Effector CD4-positive, alpha-beta T cell (primary cell): ENCODE measurements at places on chromosomes 11 and 22.

DNA sequence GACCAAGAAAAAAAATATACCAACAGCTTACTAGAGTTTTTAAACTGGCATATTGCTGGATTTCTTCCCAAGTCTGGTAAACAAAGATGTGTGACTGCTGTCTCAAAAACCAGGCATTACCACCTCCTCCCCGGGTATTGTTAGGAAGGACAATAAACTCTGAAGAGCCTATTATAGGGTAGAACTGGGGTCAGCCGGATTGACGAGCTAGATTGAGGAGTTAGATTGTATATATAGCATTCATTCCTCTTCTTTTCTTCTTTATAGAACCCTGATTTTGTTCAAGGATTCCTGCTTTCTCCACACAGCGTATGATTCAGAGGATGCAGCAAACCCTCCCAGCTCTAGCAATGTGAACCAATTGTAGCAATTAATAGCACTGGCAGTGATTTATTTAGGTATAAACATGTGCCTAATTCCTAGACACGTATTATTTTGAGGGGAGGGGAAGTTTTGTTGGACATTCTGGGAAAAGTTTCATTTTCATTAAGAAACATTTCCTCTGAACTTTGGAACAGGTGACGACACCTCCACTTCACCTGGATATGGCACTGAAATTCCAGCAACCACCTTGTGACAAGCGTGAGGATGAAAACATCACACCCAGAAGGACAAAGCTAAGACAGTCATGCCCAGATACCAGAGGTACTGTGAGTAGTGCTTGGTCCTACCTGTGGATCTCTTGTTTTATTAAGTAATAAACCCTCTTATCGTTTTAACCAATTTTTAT lies 679.4 kb upstream of the KIRREL3 start:
- DNase-seq: no peak

GRCh38 chr11:130603335-130603906 lies 155.0 kb downstream of the ADAMTS15 start:
- DNase-seq: no peak

DNA sequence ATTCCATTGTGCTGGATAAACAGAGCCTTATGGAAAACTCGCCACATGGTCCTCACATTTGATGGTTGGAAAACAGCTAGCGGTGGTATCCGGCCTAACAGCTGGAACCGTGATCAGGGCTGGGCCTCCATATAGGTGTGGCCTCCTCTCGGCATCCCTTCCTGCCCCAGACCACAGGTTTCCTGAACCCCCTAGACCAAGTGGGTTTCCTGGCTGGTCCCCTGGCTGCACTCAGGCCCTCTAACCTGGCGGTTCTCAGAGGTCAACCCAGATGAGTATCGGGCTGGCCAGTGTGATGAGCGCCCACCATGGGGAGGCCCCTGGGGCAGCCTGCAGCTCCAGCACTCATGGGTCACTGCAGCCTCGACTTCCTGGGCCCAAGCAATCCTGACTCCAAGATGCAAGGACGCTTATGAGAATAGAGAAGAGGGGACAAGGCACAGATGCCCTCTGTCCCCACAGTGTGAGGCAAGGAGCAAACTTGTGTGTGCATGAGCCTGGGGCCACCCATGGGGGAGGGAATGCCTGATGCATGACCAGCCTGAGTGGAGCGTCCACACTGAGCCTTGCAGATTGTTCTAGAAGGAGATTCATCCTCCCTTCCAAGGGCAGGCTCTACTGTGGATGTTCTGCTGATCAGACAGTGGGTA lies 53.4 kb upstream of the WNT7B start:
- no peak for DNase-seq

GRCh38 chr11:66466225-66467033 lies at the start of gene PELI3:
Gene PELI3, plus strand, starts transcription at chr11:66466905. Its CDS starts 1,224 bp downstream, at chr11:66468129.
- peak; percentile 92 for DNase-seq

DNA sequence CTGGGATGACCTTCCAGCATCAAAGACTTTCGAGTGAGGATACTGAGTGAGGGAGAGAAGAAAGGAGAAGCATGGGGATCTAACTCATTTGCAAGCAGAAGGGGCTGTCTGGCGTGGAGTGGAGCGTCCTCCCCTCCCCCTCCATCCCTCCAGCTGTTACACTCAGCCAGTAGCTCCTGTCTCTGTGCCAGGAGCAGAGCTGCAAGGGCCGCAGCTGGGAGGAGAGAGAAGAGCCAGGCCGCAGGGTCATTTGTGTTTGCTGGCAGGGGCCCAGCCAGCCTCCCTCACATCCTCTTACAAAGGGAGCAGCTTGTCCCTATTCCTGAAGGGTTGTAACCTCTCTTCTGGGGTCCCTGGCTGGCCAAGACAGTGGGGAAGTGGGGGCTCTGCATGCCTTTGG lies 57.9 kb downstream of the NECTIN1 start:
- DNase-seq: no peak
